Activated CD4-positive, CD25-positive, alpha-beta regulatory T cell (primary cell): ENCODE measurements at places on chromosomes 7 and 10.

- no peak for DNase-seq
These were observed 62.7 kb upstream of the CARD11 start for GRCh38 chr7:3106361-3106826.

DNA sequence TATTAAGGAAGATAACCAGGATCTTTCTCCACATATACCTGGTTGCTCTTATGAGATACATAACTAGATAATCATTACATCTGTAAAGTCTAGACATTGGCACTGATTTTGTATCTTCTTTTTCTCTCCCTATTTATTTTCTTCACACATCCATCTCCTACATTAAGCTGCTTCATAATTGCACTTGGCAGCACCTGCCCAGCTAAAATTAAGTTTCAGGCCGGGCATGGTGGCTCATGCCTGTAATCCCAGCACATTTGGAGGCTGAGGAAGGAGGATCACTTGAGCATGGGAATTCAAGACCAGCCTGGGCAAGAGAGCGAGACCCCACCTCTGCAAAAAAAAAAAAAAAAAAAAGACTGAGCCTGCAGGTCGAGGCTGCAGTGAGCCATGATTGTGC is 22.3 kb upstream of the AKR1B1 start:
- no peak for DNase-seq

- no peak for DNase-seq
These were observed 67.2 kb downstream of the CREB5 start for GRCh38 chr7:28479507-28479947.

GRCh38 chr7:22114440-22114981 is 168.8 kb upstream of the CDCA7L start:
- DNase-seq: no peak

- no peak for DNase-seq
These were observed 76.2 kb upstream of the TMEM168 start for GRCh38 chr7:112866424-112866823.

DNA sequence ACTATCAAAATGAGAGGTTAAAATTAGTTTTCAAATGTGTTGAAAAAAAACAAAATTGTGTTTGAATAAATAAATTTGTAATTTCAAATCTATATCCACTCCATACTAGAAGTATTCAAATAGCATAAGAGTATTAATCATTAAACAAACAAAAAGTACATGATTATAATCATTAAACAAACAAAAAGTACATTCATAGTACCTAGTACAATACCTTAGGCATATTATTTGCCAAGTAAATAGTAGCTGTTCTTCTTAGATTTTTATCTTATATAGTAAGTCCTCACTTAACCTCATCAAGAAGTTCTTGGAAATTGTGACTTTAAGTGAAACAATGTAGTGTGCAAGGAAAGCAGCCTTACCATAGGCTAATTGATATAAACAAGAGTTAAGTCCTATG is 349.3 kb upstream of the VWC2 start:
- no peak for DNase-seq

DNA sequence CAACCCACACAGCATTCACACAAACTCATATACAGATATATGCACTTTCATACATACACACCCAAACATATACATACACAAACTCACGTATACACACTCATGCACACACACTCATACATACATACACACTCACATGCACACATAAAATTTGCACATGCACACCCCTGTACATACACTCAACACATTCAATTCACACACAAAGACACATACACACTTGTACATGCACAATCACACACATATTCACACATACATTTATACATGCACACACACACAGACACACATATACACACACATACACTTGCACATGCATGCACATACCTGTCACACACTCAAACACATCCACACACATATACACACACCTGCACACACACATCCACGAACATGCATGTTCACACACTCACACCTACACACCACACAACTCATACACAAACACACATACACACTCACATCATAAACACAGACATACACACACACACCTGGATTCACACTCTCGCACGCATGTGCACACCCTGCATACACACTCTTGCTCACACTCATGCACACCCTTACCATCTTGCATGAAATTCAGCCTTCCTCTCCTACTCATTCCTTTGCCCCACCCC is 451.2 kb downstream of the GRID1 start:
- no peak for DNase-seq

DNA sequence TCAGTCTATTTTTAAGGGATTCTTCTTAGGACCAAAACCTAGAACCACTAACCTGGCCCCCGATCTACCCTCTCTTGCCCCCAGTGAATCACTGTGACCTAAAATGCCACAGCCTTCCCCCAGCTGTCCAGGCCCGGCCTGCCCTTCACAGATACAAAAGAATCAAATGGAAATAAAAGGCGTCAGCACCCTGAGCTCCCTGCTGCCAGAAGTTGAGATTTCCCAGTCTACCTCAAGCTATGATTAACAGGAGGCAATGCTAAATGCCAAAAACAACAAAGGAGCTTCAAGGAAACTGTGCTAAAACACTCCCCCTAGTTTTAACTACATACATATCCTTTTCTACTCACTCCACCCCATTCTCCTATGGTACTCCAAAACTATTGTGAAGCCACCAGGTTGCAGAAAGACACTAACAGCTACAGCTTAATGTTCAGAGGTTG is 67.8 kb downstream of the GSAP start:
- no peak for DNase-seq

DNA sequence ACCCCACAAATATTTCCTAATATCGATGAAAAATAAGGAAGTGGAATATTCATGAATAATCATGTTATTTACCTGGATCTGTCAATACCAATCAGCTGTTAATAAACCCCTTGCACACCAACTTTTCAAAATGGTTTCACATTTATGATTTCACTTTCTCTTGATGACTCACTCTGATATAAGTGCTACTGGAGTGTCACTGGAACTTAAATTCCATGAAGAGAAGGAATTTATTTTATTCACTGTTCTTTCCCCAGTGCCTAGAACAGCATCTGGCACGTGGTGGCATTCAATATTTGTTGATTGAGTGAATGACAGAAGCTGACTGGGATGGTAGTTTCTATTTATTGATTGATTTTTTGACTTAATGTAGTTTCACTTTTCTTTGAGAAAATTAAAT is 3.5 kb upstream of the ENO4 start:
- no peak for DNase-seq

- DNase-seq: no peak
These were observed 56.1 kb downstream of the MGMT start for GRCh38 chr10:129523031-129523722.

- DNase-seq: no peak
These were observed 97.2 kb downstream of the JAZF1 start for GRCh38 chr7:28083164-28083997.

GRCh38 chr7:155545348-155545747 is 1.0 kb downstream of the CNPY1 start:
- no peak for DNase-seq

- no peak for DNase-seq
These were observed 280.6 kb downstream of the TFEC start for GRCh38 chr7:115749924-115750323.

DNA sequence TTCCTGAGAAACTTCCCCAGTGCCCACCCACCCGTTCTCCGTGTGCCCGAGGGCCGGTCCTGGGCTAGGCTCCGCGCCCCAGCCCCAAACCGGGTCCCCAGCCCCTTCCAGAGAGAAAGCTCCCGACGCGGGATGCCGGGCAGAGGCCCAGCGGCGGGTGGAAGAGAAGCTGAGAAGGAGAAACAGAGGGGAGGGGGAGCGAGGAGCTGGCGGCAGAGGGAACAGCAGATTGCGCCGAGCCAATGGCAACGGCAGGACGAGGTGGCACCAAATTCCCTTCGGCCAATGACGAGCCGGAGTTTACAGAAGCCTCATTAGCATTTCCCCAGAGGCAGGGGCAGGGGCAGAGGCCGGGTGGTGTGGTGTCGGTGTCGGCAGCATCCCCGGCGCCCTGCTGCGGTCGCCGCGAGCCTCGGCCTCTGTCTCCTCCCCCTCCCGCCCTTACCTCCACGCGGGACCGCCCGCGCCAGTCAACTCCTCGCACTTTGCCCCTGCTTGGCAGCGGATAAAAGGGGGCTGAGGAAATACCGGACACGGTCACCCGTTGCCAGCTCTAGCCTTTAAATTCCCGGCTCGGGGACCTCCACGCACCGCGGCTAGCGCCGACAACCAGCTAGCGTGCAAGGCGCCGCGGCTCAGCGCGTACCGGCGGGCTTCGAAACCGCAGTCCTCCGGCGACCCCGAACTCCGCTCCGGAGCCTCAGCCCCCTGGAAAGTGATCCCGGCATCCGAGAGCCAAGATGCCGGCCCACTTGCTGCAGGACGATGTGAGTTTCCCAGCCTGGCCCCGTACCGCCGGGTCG is at the start of gene SCD:
SCD (plus strand) TSS at position 469 of the 803 bp plus-strand sequence; CDS start at position 741, 272 bp downstream.
- peak; percentile 32 for DNase-seq

DNA sequence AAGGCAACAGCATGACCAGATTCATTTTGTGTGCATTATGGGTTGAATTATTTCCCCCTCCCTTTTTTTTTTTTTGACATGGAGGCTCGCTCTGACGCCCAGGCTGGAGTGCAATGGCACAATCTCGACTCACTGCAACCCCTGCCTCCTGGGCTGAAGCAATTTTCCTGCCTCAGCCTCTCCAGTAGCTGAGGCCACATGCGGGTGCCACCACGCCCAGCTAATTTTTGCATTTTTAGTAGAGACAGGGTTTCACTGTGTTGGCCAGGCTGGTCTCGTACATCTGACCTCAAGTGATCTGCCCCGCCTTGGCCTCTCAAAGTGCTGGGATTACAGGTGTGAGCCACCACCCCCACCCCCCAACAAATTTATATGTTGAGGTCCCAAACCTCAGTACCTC is 42.0 kb downstream of the ZNF783 start:
- no peak for DNase-seq
